Activated naive CD8-positive, alpha-beta T cell treated with anti-CD3 and anti-CD28 coated beads for 36 hours (primary cell): ENCODE measurements at places on chromosomes 12 and 14.
A peak's percentile ranks its signal among the peaks of the same experiment; 100 is the strongest.

- peaks cover 21% of the 10 kb centered on the region for H3K27me3 ChIP-seq
- H3K4me1 ChIP-seq: peaks cover 17% of the 10 kb centered on the region
- H3K27ac ChIP-seq: no peak overlapping the region
- H3K4me3 ChIP-seq: no peak overlapping the region
- no peaks in the 10 kb centered on the region for H3K36me3 ChIP-seq
- no peak for DNase-seq
Measured at GRCh38 chr14:34052658-34053014, 101.8 kb upstream of the EGLN3 start.

DNA sequence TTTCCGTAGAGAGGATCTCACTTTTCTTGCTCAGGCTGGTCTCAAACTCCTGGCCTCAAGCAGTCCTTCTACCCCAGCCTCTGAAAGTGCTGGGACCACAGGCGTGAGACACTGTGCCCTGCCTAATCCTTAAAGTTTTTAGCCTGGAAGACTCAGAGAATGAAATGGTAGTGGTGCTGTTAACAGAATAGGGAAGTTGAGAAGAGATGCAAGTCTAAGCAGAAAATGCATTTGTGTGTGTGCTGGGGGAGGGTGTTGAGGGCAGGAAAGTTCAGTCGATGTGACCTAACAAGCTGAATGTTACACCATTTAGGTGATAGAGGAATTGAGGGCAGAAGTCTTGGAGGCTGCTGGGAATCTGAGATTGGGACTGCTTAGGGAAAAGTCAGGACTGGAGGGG is 6.9 kb upstream of the TUBA1A start:
- H3K27ac ChIP-seq: no peak overlapping the region
- H3K4me1 ChIP-seq: peaks cover under 1% of the 10 kb centered on the region
- no peaks in the 10 kb centered on the region for H3K36me3 ChIP-seq
- no peak for DNase-seq
- no peaks in the 10 kb centered on the region for H3K27me3 ChIP-seq

- DNase-seq: no peak
- no peak overlapping the region for H3K27ac ChIP-seq
- no peak overlapping the region for H3K4me3 ChIP-seq
- peaks cover 5% of the 10 kb centered on the region for H3K4me1 ChIP-seq
- H3K36me3 ChIP-seq: no peaks in the 10 kb centered on the region
Measured at GRCh38 chr12:89920866-89921265, 212.2 kb upstream of the ATP2B1 start.

- no peak overlapping the region for H3K4me3 ChIP-seq
- H3K27me3 ChIP-seq: no peaks in the 10 kb centered on the region
- H3K4me1 ChIP-seq: no peaks in the 10 kb centered on the region
- peaks cover 18% of the 10 kb centered on the region for H3K36me3 ChIP-seq
Measured at GRCh38 chr14:58479975-58480374, 52.5 kb downstream of the KIAA0586 start.

DNA sequence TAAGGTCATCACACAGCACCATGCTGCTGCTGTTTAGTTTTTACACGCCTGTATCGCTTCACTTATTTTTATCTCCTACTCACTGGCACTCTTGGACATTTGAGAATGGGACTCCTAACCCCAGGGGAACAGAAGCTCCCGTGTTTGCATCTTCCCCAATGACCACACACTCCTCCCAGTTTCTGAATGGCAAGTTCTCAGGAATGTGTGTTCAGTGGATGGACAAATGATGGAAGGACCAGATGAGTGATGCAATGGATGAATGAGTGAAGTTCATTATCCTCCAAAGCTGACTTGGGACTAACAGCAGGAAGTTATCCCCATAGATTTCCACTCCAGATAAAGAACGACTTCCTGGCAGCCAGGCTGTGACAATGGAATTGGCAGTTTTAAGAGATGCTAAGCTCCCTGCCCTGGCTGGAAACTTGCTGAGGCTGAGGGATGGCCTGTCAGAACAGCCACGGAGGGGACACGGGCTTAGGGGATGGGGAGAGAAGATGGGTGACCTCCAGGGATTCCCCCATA is 231.5 kb downstream of the SLC15A4 start:
- peak overlapping the region; percentile 35 for H3K27ac ChIP-seq
- H3K27me3 ChIP-seq: peaks cover 4% of the 10 kb centered on the region
- no peaks in the 10 kb centered on the region for H3K4me1 ChIP-seq

GRCh38 chr12:87847147-87847546 is 182.1 kb downstream of the C12orf50 start:
- H3K4me1 ChIP-seq: no peaks in the 10 kb centered on the region
- no peak overlapping the region for H3K27ac ChIP-seq
- H3K36me3 ChIP-seq: no peaks in the 10 kb centered on the region

GRCh38 chr12:15225136-15225862 is 4.1 kb upstream of the RERG start:
- no peak for DNase-seq
- no peak overlapping the region for H3K27ac ChIP-seq
- H3K4me1 ChIP-seq: peaks cover 10% of the 10 kb centered on the region
- peaks cover 53% of the 10 kb centered on the region for H3K27me3 ChIP-seq

DNA sequence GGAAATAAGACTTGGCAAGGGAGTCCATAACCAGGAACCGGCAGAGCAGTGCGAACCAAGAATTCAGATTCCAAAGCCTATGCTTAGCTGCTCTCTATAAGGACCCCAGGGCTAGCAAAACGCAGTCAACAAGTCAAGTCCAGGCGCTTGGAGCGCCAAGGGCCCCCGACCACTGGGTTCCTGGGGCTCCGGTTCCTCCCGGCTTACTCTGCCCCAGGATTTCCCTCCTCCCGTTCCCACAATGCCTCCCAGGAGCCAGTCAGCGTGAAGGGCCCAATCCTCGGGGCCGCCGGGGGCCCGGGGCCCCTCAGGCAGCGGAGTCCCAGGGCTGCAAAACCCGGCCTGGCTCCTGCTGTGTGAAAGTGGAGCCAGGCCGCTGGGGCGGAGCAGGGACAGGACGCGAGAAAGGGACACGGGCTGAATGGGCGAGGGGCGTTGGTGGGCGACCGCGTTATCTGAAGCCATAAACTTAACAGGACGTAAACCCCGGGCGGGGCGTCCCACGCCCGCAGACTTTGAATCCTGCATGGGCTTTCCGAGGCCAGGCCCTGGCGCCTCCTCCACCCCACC is 1.5 kb downstream of the KRT8 start:
- peak overlapping the region; percentile 22 for H3K4me3 ChIP-seq
- H3K36me3 ChIP-seq: no peaks in the 10 kb centered on the region
- no peaks in the 10 kb centered on the region for H3K27me3 ChIP-seq
- H3K4me1 ChIP-seq: peaks cover 9% of the 10 kb centered on the region

DNA sequence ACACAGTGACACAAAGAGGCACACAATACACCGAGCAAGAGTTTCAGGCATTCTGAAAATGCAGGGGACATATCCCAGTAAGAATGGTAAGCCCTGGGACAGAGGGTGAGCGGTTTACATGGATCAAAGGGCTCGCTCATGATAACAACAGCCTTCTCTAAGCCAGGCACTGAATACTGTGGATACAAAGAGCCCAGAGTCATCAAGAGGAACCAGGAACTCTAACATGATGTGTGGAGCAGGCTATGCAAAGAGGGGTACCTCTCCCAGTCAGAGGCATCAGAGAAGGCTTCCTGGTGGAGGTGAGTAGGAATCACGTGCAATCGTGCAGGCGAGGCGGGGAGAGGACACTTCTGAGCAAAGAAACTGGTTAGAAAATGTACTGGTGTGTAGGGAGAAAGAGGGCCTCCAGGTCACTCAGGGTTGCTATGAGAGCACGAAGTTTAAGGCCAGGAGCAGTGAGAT is 76.9 kb upstream of the EEA1 start:
- H3K27ac ChIP-seq: no peak overlapping the region
- no peaks in the 10 kb centered on the region for H3K27me3 ChIP-seq
- peaks cover 8% of the 10 kb centered on the region for H3K4me1 ChIP-seq
- no peak for DNase-seq

GRCh38 chr12:40164034-40164433 is 58.2 kb upstream of the SLC2A13 start:
- no peak for DNase-seq
- H3K4me3 ChIP-seq: no peak overlapping the region
- H3K36me3 ChIP-seq: peaks cover 2% of the 10 kb centered on the region
- peaks cover 4% of the 10 kb centered on the region for H3K4me1 ChIP-seq
- H3K27ac ChIP-seq: no peak overlapping the region
- peaks cover 3% of the 10 kb centered on the region for H3K27me3 ChIP-seq

- H3K27me3 ChIP-seq: peaks cover 47% of the 10 kb centered on the region
- peak overlapping the region; percentile 11 for H3K4me3 ChIP-seq
- H3K27ac ChIP-seq: no peak overlapping the region
- peaks cover 5% of the 10 kb centered on the region for H3K4me1 ChIP-seq
- DNase-seq: no peak
Measured at GRCh38 chr12:40226705-40227104, 1.9 kb downstream of the LRRK2 start.

- peaks cover 9% of the 10 kb centered on the region for H3K4me1 ChIP-seq
- no peaks in the 10 kb centered on the region for H3K36me3 ChIP-seq
- peaks cover 77% of the 10 kb centered on the region for H3K27me3 ChIP-seq
- H3K4me3 ChIP-seq: no peak overlapping the region
Measured at GRCh38 chr12:25960143-25960542, 1.7 kb downstream of the RASSF8 start.

- H3K4me3 ChIP-seq: peak overlapping the region; percentile 84
- H3K4me1 ChIP-seq: peaks cover 26% of the 10 kb centered on the region
- H3K36me3 ChIP-seq: no peaks in the 10 kb centered on the region
- peak overlapping the region; percentile 71 for H3K27ac ChIP-seq
- peaks cover 61% of the 10 kb centered on the region for H3K27me3 ChIP-seq
Measured at GRCh38 chr14:58637040-58637390, 747 bp upstream of the DACT1 start.

DNA sequence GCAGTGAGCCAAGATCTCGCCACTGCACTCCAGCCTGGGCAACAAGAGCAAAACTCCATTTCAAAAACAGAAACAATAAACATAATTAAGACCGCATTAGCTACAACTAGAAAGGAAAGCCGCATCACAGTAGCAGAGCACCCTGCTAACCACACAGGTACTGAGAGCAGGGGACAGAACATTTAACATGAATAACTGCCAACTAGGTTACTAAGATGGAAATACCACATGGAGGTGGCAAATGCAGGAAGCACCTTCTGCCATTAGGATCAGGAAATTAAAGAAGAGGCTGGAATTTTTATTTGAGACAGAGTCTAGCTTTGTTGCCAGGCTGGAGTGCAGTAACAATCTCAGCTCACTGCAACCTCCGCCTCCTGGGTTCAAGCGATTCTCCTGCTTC is 41.9 kb downstream of the CDC42BPB start:
- DNase-seq: no peak
- H3K27ac ChIP-seq: no peak overlapping the region
- no peaks in the 10 kb centered on the region for H3K36me3 ChIP-seq
- H3K4me1 ChIP-seq: peaks cover 3% of the 10 kb centered on the region

- H3K4me1 ChIP-seq: peaks cover 28% of the 10 kb centered on the region
- DNase-seq: no peak
- no peak overlapping the region for H3K27ac ChIP-seq
- peaks cover 5% of the 10 kb centered on the region for H3K27me3 ChIP-seq
- H3K4me3 ChIP-seq: no peak overlapping the region
- H3K36me3 ChIP-seq: peaks cover 63% of the 10 kb centered on the region
Measured at GRCh38 chr12:47894652-47895051, 10.1 kb downstream of the VDR start.

DNA sequence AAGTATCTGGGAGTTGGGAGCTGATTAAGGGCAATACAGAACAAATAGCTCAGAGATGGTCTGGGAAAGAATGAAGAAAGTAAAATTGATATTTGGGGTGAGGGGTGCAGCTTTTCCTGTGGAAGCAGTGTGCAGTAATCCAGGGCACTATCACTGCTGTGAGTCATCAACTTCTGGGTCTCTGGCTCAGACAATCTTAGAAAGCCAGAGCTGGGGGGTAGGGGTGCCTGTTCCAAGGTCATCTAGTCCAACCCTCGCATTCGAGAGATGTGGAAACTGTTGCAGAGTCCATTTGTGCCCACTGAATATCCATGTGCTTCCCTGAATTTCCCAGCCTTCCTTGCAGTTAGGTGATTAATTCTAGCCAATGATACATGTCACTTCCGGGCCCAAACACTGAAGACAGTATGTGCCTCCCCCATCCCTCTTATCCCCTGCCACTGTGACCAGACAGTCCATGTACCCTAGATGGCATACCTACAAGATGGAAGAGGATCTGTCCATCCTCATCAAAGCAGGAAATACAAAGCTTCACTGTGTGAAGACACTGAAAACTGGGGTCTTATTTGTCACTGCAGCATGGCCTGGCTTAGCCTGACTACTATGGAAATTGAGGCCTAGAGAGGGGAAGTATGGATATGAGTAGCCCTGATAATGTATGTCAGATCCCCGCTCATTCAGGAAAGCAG is 51.9 kb downstream of the ZFP36L1 start:
- H3K4me1 ChIP-seq: peaks cover 20% of the 10 kb centered on the region
- no peak overlapping the region for H3K4me3 ChIP-seq
- DNase-seq: no peak
- no peaks in the 10 kb centered on the region for H3K27me3 ChIP-seq
- H3K36me3 ChIP-seq: no peaks in the 10 kb centered on the region
- no peak overlapping the region for H3K27ac ChIP-seq

DNA sequence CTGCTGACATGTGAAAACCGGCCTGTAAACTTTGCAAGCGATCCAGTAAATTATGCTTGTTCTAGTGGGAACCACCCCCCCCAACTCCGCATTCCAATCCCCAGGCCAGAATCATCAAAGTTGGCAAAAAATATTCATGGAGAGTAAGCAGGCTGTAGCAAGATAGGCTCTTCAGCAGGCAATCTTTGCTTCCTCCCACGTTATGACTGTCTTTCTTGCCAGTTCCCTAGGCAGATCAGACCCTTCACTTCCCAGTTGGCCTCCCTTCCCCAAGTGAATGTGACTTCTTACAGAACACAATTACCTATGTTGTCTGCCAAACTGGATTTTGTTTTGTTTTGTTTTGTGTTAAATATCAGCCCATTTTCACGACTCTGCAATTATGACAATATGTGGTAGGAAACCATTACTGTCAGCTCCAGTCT is 1.2 kb upstream of the PTGER2 start:
- peaks cover 24% of the 10 kb centered on the region for H3K36me3 ChIP-seq
- H3K4me3 ChIP-seq: peak overlapping the region; percentile 98
- peaks cover 59% of the 10 kb centered on the region for H3K4me1 ChIP-seq
- peaks cover 18% of the 10 kb centered on the region for H3K27me3 ChIP-seq
- H3K27ac ChIP-seq: no peak overlapping the region

- H3K4me1 ChIP-seq: no peaks in the 10 kb centered on the region
- H3K36me3 ChIP-seq: no peaks in the 10 kb centered on the region
- H3K27me3 ChIP-seq: peaks cover 20% of the 10 kb centered on the region
- no peak overlapping the region for H3K27ac ChIP-seq
- no peak overlapping the region for H3K4me3 ChIP-seq
- DNase-seq: no peak
Measured at GRCh38 chr12:95908573-95908972, 33.8 kb downstream of the CCDC38 start.

- peak overlapping the region; percentile 76 for H3K4me3 ChIP-seq
- H3K36me3 ChIP-seq: peaks cover 3% of the 10 kb centered on the region
- no peak overlapping the region for H3K27ac ChIP-seq
- H3K4me1 ChIP-seq: peaks cover 33% of the 10 kb centered on the region
- H3K27me3 ChIP-seq: peaks cover 98% of the 10 kb centered on the region
Measured at GRCh38 chr12:53996240-53997203, 3.4 kb upstream of the HOXC9 start.

GRCh38 chr12:67449591-67450052 is 180.5 kb downstream of the CAND1 start:
- H3K36me3 ChIP-seq: peaks cover 21% of the 10 kb centered on the region
- peaks cover 54% of the 10 kb centered on the region for H3K4me1 ChIP-seq
- H3K4me3 ChIP-seq: no peak overlapping the region
- H3K27ac ChIP-seq: peak overlapping the region; percentile 80
- H3K27me3 ChIP-seq: no peaks in the 10 kb centered on the region
